ENCODE measurements at places on chromosomes 12 and 14. TPM values are rescaled to one million over a fixed set of nuclear protein-coding genes. Genes with fewer than 3 reads are reported as not detected.

The KCNJ8 gene
- 10.3 TPM for total RNA-seq

The KCNA1 gene
- 0.11 TPM for total RNA-seq

DNA sequence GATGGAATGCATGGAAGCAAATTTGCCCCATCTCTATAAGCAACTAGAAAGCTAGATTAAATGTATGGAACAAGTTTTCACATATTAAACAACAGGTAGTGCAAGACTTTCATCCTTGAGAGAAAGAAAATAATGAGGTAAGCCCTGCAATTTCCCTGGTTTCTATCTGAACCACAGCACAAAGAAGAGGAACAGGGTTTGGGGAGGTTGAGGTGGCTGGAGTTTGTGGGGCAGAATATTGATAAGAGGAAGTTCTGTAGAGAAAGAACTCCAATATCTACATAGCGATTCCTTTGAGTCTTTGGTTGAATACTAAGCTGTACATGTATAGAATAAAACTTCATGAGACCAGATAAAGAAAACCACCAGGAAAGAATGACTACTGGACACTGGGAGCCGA lies 96.3 kb upstream of the CCND2 start:
- H3K36me3 ChIP-seq = no peaks in the 10 kb centered on the region
- no peak overlapping the region for H3K27ac ChIP-seq
- DNase-seq = no peak
- no peaks in the 10 kb centered on the region for H3K27me3 ChIP-seq

- DNase-seq = no peak
- H3K4me1 ChIP-seq = no peaks in the 10 kb centered on the region
These were observed 17.3 kb downstream of the LRTM2 start for GRCh38 chr12:1837541-1838204.

GRCh38 chr12:77343291-77343690 lies 277.9 kb upstream of the E2F7 start:
- no peaks in the 10 kb centered on the region for H3K4me1 ChIP-seq
- no peak for DNase-seq
- H3K27me3 ChIP-seq = no peaks in the 10 kb centered on the region
- no peak overlapping the region for H3K4me3 ChIP-seq

- no peaks in the 10 kb centered on the region for H3K27me3 ChIP-seq
- H3K4me1 ChIP-seq = no peaks in the 10 kb centered on the region
- no peak overlapping the region for H3K27ac ChIP-seq
- H3K4me3 ChIP-seq = no peak overlapping the region
These were observed 9.1 kb upstream of the KIF21A start for GRCh38 chr12:39451977-39452376.

DNA sequence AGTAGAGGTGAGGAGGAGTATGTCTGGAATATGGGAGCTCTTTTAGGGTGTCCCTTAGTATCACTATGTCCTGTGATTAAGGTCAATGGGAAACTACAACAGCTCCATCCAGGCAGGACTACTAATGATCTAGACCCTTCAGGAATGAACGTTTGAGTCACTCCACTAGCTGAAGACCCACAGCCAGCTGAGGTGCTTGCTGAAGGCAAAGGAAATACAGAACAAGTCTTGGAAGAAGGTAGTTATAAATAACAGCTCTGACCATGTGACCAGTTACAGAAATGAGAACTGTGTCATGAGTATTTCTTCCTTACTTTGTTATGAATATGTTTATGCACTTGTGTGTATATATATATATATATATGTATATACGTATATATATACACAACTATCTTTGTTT lies 40.5 kb upstream of the USP44 start:
- H3K4me3 ChIP-seq = no peak overlapping the region
- H3K27ac ChIP-seq = no peak overlapping the region
- no peaks in the 10 kb centered on the region for H3K36me3 ChIP-seq
- H3K4me1 ChIP-seq = no peaks in the 10 kb centered on the region

The POC1B gene
- 11.1 TPM for total RNA-seq

The FOXG1 gene
- total RNA-seq = not detected

DNA sequence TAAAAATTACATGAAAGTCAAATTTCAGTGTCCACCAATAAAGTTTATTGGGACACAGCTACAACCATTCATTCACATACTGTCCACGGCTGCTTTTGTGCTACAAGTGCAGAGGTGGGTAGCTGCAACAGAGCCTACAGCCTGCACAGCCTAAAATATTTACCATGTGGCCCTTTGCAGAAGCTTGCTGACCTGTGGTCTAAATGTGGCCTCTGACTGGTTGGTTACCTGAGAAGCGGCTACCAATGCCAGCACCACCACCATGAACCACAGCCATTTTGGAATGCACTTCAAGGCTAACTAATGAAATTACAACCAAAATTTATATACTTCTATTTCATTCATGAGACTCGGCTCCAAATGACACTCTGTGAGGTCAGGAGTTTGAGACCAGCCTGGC lies 58.6 kb downstream of the NT5DC3 start:
- no peaks in the 10 kb centered on the region for H3K36me3 ChIP-seq
- no peaks in the 10 kb centered on the region for H3K27me3 ChIP-seq
- H3K27ac ChIP-seq = no peak overlapping the region

GRCh38 chr14:101819251-101819990 lies 57.9 kb downstream of the PPP2R5C start:
- no peaks in the 10 kb centered on the region for H3K27me3 ChIP-seq
- H3K27ac ChIP-seq = peak overlapping the region; percentile 10
- no peak overlapping the region for H3K4me3 ChIP-seq
- no peak for DNase-seq
- H3K36me3 ChIP-seq = no peaks in the 10 kb centered on the region

The AGAP2 gene
- 4.2 TPM for total RNA-seq

DNA sequence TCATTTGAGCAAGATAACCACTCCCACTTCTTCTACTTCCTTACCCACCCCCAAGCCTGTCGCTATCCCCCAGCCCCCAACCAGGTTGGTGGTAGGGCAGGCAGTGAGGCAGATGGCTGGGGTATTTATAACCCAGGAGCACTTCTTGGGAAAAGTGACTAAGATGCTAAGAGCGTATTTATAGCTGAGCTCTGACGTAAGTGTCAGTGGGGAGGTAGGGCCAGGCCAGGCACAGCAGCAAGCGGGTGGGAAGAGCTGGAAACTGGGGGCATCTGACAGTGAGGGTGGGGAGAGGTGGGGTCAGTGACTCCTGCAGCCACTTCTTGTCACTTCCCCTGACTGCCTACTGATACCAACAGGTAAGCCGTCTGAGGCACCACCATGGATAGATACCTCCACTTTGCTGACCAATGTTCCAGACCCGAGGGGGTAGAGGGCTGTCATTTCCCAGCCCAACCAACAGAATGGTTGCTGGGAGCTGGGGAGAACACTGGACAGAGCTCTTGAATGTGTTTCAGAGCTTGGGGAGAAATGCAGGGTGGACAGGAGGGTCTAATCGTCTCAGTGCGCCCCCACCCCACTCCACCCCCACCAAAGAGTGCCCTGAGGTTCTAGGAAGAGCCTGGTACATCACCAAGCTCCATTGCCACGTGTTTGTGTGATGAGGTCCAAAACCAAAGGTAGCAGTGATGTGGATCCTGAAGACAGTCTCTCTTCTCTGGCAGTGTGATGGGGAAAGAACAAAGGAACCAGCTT lies 2.7 kb upstream of the INHBE start:
- no peaks in the 10 kb centered on the region for H3K36me3 ChIP-seq
- H3K4me1 ChIP-seq = no peaks in the 10 kb centered on the region
- H3K27me3 ChIP-seq = no peaks in the 10 kb centered on the region

The INSM2 gene
- not detected for total RNA-seq

GRCh38 chr12:113271853-113272561 lies 50.7 kb downstream of the TPCN1 start:
- H3K36me3 ChIP-seq = peaks cover 4% of the 10 kb centered on the region
- H3K4me3 ChIP-seq = no peak overlapping the region
- H3K4me1 ChIP-seq = no peaks in the 10 kb centered on the region
- H3K27ac ChIP-seq = peak overlapping the region; percentile 54

All from prostate gland (tissue), 2 donors.